CD4-positive, alpha-beta T cell treated with Interleukin-15 for 4 hours (primary cell): ENCODE measurements at places on chromosomes 12 and 14.
A peak's percentile ranks its signal among the peaks of the same experiment; 100 is the strongest.

DNA sequence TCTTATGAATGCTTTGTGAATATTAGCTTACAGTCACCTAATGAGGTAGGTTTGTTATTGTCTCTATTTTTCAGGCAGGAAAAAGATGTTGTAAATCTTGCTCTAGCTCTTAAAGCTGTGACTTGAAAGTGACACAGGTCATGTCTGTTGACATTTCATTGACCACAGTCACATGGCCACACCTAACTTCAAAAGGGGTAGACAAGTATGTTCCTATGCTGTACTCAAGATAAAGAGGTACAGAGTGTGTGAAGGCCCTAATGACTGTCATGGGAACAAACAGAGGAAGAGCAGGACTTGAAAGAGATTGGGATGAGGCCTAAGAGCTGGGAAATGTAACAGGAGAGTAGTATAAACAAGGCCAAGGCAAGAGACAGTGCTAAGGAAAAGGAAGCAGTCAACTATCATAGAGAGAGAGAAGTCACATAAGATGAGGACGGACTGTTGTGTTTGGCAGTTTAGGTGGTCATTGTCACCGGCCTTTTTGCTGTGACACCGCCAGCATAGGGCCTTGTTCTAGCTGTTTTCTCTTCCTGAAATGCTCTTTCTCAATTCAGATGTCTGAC is 181.0 kb downstream of the CFAP54 start:
- no peak for DNase-seq

DNA sequence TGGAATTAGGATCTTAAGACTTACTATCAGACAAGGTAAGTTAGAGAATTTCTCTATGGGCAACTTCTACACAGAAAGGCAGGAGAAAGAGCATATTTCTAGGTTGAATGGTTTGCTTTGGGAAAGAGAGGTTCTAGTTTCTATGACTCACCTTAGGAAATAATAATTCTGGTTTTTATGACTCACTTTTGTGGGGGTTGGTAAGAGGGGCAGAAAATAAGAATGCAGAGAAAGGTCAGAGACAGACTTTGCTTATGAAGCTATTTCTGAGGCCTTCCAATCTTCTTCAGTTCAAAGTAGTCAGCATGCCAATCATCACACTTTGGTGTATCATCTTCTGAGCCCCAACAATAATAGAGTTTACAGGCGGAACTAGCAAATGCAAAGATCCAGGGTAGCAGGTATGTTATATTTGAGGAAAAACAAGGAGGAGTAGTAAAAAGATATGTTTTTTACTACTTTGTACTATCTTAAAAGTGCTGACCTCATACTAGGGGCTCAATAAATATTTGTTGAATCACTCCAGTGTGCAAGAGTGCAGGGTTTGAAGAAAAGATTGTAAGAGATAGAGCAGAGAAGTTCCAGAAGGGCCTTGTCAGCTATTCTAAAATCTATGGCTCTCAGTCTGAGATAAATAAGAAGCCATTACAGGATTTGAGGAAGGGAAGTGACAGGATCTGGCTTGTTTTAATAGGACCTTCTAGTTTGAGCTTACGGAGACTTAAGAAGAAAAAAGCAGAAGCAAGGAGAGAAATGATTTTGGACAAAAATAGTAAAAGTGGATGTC is 56.7 kb upstream of the LRFN5 start:
- no peak for DNase-seq

DNA sequence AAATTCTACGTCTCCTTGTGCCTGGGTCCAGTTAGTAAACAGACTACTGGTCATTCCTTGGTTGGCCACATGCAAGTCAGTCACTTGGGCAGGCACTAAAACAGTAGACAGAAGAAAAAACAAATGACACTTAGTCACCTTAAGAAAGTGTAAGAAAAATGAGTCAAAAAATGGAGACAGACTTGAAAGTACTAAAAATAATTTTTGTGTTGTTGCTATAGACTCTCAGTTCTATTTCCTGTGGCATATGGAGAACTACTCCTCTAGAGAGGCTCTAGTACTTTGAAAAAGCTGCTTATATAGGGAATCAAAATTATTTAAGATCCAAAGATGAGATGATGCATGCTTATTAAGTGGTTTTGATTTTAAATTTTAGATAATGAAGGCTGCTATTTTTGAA is 56.0 kb downstream of the PTPRB start:
- no peak for DNase-seq

DNA sequence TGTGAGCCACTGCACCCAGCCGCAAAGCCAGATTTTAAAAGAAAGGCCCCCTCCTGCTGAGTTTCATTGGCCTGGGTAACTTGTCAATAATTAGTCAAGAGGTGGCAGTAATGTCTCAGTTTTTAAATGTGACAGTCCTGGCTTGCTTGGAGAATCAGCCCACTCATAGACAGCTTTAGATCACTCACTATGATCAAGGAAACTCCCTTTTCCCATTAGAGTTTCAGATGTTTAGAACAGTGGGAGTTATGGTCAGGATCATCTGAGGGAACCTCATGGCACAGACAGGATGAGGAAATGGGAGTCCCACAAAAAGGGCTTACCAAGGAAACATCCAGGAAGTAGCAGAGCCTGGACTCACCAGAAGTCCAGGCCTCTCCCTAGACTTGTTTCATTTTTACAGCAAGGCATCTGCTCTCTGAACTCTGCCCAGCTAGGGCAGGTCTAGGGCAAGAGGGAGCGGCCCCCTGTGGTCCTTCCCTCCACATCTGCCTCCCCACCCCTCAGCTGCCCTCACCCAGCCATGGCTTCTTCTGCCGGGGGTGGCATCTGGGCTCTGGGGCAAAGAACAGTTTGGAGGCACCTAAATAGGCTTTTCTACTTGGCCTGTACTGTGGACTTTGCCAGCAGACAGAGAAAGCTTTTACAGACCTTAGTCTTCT is 11.2 kb downstream of the BCL2L14 start:
- peak; percentile 15 for DNase-seq

DNA sequence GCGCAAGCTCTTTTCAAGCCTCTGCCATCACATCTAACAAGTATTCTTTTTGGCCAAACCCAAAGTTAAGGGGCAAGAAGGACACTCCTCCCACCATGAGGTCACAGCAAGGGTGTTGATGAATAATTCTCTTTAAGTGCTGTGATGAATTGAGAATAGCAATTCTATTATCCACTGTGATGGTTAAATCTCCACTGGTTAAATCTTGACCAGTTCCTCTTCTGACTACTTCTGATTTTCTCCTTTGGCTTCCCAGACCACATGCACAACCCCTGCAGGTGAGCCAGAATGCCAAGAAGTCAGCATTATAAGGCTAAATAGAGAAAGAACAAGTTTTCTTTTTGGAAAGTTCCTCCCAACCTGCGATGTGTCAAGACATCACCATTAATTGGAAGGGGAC is 90.6 kb upstream of the BCL2L14 start:
- no peak for DNase-seq

- DNase-seq: no peak
Measured at GRCh38 chr12:47610686-47611252, 95.1 kb downstream of the RPAP3 start.

GRCh38 chr12:82057770-82058169 is 298.6 kb upstream of the PPFIA2 start:
- DNase-seq: no peak

DNA sequence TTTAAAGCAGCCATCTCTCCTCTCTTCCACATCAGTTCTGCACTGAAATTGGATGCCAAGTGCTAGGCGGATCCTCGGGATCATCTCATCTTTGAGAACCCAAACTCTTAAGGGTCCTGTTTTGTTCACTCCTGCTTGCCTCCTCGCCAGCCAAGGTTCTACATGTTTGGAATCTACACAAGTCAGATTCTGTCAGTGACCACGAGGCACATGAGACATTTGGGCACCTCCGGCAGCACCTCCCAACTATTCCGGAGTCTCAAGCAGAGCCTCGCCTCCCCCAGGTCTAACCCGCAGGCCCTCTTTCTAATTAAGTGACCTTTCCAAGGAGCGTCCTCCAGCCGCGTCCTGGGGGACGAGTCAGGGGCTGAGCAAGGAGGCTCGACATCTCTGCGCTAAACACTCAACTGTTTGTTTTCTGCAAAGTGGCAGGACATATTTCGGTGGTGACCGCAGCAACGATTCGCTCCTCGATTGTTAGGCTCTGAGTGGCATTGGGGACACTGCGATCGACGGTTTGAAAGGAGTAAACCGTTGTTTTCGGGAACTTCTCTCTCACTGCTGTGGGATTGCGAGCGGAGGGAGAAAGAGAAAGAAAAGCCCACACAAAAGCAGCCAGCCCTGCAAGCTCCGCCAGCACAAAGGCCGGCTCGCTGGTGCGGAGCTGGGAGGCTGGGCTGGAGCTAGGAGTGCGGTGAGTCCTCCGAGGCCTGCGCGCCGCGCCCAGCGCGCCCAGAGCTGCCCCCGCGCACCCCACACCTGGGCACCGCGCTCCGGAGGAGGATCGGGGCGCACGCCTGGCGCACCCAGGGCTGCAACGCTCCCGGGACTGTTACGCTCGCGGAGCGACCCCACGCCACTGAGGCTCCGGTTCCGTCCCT is 640 bp downstream of the ARMH4 start:
- DNase-seq: no peak

DNA sequence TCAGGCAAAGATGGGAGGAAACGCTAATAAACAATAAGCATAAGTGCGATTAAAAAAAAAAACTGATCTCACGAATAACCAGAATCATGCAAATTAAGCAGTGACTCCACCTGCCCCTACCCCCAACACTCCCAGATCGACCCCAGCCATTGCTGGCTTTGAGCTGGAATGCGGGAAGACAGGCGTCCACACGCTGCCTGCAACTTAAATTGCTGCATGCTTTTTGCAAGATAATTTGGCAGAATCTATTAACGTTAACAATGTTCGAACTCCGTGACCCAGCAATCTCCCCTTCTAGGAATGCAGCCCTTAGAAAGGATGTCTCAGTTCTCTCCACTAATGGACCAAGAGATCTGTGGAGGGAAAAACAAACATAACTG is 935 bp upstream of the CKB start:
- DNase-seq: no peak

GRCh38 chr14:21880918-21881317 is 207.3 kb upstream of the OR4E1 start:
- DNase-seq: no peak

GRCh38 chr12:104631867-104632266 is 175.1 kb downstream of the CHST11 start:
- DNase-seq: no peak

DNA sequence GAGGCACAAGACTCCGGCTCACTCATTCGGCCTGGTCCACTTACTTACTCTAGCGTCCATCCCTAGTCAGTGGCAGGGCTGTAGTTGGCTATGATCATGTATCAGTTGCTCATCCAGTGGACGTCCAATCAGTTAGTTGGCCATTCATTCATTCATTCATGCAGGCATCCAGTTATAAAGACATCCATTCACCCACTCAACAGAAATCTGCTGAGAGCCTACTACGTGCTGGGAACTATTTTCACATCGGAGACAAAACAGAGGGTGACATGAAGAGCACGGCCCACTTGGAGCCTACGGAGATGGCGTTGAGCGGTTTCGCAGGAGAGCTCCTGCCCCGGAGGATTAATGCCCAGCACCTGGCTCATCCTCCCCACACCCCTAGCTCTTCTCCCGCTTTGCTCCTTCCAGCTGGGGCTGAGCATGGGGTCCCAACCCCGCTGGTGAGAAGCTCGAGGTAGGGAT is 49.7 kb downstream of the SNAPC1 start:
- DNase-seq: no peak

GRCh38 chr14:51474854-51475253 is 176.9 kb upstream of the FRMD6 start:
- DNase-seq: no peak

DNA sequence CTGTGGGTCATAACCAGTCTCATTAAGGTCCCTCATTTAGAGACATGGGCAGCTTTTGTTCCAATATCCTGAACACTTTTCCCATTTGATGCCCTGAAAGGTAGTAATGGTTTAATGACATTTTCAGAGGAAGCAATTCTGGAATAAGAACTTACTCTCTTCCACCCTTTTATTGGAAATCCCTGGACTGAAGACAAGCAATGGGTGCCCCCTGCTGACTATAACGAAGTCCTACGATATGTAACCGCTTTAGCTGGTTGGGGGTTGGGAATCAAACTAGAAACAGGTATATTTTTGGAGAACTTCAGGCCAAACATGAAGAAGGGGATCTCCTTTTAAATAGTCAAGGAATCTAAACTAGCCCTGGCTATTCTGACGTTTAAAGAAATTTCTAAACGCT is 20.5 kb downstream of the SARNP start:
- peak; percentile 11 for DNase-seq

DNA sequence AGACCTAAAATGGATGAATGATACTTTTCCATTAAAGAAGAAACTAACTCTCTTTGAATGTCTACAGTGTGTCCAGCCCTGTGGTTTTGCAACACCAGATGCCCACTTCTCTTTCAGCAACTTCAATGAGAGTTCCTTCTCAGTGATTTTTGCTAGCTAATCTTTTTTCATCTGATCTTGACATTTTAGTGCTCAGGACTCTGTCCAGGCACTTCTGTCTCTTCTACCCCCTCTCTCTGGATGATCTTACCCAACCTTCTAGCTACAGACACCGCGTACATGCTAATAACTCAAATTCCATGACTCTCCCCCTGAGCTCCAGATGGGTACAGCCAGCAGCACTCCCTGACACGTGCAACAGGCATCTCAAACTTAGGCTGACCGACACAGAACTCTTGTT is 161.1 kb upstream of the FOXN3 start:
- DNase-seq: no peak

DNA sequence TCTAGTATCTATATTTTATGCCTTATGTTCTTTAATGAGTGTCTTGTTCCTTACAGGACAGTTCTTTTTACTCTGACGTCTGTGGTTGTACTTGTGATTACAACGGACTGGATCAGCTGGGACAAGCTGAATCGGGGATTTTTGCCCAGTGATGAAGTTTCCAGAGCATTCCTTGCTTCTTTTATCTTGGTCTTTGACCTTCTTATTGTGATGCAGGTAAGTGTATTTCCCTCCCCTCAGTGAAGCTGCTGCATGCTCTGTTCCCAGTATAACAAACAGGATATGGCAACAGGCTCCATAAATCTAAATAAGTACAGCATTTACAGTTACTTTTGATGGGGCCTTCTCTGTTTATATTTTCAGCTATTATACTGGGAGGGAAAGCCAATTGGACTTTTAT is 463.6 kb downstream of the TMEM117 start:
- DNase-seq: no peak

DNA sequence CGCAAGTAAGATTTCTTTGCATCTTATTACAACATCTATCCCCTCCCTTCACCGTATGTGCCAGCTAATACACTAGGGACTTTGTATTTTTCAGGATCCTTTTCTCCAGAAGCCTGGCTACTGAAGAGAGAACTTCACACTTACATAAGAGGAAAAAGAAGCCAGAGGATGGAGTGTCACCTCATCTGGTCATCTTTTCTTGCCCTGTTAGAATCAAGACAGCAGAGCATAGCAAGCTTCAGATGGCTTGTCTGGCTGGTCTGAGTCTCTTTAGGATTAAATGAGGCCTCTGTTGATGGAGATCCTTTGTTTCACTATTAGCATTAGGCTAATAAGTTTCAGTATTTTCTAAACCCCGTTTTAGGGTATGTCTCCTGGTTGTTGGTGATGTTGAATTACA is 14.4 kb upstream of the AACS start:
- DNase-seq: no peak

DNA sequence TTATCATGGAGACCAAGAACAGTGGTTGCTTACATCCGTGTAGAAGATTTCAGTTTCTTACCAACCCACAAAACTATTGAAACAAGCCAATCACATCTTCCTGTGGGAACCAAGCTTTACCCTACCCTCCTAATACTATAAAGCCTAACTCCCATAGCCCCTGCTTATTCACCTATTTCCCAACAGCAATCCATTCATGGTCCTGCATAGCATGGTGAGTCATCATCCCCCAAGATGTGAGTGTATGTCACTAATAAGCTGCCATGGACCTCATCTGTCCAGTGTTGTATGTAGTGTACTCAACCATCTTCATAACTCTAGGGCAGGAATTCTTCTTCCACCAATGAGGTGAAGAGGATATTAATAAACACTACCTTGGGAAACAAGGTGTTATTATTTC is 1620.4 kb upstream of the FLRT2 start:
- DNase-seq: no peak
